Stimulated activated CD8-positive, alpha-beta memory T cell treated with anti-CD3 and anti-CD28 coated beads, Interleukin-4, amount 100 ng/mL, for 1 hour (primary cell): ENCODE measurements at places on chromosomes 4 and X.

GRCh38 chr4:39043058-39043860 lies 11.1 kb upstream of the TMEM156 start:
- no peak for DNase-seq

DNA sequence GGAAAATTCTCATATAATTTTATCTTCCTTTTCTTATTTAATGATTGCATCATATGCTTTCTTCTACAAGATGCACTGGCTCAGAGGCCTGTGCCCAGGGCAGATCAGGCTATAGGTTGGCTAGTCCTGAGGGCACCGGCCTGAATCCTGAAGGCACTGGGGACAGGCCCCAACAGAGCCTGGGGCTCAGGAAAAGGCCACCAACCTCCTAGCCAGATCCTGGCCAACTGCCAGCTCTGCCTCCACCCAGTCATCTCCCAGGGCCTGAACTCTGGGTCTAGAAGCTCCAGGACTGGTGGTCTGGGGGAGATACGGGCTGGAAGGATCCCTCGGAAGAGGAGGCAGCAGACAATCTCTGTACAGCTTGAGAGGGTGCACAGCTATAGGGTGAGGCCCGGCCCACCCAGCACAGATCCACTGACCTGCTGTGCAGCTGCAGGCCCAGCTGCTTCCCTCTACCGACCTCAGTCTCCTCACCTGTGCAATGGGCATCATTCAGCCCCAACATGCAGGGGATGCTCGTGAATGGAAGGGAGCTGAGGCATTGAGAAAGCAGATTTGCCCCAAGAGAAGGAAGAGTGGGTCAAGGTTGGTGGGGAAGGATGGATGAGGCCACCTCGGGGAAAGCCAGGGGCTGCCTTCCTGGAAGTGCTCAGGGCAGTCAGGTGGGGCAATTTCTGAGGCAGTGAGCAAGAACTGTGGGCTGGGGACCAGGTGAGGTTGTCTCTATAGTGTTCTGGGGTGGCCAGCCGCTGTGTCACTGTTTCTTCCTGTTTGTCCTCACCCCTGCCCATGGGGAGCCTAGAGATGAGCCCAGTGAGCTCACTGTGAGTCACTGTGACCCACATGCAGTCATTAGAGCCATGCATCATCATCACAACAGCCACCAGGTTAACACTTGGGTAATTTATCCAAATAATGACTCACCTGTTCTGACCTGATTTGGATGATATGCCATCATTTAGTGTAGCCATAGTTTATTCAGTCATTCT lies 22.4 kb upstream of the XAGE2 start:
- no peak for DNase-seq

DNA sequence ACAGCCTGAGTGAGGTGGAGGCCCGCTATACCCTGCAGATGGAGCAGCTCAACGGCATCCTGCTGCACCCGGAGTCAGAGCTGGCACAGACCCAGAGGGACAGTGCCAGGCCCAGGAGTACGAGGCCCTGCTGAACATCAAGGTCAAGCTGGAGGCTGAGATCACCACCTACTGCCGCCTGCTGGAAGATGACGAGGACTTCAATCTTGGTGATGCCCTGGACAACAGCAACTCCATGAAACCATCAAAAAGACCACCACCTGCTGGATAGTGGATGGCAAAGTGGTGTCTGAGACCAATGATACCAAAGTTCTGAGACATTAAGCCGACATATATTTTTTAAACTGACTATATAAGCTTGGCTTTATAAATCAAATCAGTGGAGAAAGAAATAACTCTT lies 73.3 kb upstream of the HHIP start:
- no peak for DNase-seq

- DNase-seq: no peak
Observed at GRCh38 chrX:15525664-15526416, 25.2 kb downstream of the BMX start.

DNA sequence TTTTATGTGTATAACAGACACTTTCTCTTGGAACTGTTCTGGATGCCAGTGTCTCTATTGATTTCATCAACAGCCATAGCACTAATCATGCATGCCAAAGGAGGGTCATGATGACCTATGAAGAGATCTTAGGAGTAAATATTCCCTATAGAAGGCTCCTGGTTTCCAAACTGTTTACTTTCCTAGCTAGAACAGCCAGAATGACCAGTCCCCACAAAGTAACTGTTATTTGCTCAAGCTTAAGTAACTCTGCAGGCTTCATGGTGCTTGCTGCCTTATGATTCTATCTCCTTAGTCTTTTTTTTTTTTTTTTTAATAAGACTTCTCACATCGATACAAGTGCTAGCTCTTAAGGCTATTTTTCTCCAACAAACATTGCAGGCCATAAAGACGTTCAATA lies 12.4 kb downstream of the S100G start:
- DNase-seq: no peak

- DNase-seq: no peak
Observed at GRCh38 chr4:67746797-67747495, 7.2 kb downstream of the GNRHR start.

- no peak for DNase-seq
Observed at GRCh38 chr4:76703676-76704075, 194.3 kb downstream of the SOWAHB start.

DNA sequence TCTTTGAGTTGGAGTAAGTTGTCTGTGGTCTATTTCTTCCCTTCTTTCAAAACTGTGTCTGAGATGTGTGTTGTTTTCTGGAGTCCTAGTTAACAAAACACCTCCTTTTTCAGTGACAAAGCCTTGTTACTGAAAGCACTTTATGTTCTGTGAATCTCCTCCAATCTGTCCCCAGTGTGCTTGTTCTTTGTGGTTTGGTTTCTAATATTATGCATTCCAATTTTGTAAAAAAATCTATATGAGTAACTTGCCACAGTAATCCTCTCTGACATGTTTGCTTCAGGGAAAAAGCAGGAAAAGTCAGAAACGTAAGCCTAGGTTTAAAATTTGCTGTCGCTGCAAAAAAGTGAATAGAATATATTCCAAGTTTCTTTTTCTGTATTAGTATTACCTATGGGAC lies 12.4 kb downstream of the PRRG1 start:
- DNase-seq: no peak

DNA sequence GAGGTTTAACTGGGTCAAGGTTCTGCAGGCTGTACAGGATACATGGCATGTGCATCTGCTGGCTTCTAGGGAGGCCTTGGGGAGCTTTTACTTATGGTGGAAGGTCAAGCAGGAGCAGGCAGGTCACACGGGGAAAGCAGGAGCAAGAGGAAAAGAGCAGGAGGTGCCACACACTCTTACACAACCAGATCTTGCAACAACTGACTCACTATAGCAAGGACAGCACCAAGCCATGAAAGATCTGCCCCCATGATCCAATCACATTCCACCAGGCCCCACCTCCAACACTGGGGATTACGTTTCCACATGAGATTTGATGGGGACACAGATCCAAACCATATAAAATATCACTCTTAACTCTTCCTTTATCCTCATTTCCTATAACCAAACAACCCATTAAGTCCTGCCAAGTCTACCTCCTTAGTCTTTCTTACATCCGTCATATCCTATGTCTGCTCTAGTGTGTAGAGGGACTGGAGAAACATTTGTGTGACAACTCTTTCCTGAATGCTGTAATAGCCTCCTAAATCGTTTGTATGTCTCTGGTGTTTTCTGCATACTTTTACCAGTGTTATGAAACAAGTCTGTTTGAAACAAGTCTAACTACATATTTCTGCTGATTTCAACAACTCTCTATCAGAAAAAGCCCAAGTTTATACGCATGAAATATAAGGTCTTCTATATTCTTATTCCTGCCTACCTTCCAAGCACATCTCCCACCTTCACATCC lies 8.3 kb upstream of the RAP2C start:
- no peak for DNase-seq

- no peak for DNase-seq
Observed at GRCh38 chr4:7323872-7324650, 110.7 kb downstream of the PSAPL1 start.

GRCh38 chrX:45344594-45344993 lies 143.9 kb upstream of the DIPK2B start:
- no peak for DNase-seq
